EL (cell line): ENCODE measurements at places on chromosomes 3 and 15.

GRCh38 chr3:186290796-186291195 lies 71.2 kb downstream of the DGKG start:
- DNase-seq: peak; percentile 11

DNA sequence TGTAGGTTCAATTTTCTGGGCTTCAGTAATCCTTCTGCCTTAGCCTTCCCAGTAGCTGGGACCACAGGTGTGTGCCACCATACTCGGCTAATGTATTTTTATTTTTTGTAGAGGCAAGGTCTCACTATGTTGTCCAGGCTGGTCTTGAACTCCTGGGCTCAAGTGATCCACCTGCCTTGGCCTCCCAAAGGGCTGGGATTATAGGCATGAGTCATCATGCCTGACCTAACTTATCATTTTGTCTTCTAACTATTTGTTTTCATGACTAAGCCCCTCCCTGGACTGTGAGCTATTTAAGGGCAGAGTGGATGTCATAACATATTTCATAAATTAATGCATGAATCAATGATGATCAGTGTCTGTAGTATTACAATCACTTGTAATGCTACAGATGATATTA lies 56.1 kb upstream of the PIAS1 start:
- DNase-seq: peak; percentile 80

- DNase-seq: peak; percentile 11
Measured at GRCh38 chr3:22922317-22922716, 280.8 kb upstream of the UBE2E2 start.

GRCh38 chr15:62756326-62756994 lies 286.1 kb upstream of the TPM1 start:
- DNase-seq: no peak

DNA sequence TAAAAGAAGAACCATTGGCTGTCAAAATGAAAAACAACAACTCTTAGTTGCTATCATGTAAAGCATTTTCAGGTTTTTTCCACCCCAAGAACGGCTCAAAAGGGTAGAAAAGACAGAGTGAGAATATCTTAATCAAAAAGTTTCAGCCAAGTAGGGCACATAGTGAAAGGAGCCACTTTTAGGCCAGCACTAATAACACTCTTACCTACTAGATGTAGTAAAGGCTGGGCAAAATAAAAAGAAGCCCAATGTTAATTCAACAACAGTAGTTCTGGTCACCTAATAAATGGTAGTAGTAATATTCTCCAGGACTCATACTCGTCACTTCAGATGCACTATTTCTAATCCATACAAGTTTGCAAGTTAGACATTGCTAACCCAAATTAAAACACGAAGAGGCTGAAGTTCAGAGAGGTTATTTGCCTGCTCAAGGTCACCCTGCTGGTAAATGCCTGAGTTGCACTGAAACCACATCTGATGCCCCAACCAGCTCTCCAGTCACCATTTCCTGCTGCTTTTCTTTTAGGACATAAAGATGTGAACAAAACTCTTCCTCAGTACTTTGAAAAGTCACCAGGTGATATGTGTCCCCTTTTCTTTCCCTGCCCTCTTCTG lies 7.5 kb downstream of the GOLIM4 start:
- DNase-seq: peak; percentile 20

DNA sequence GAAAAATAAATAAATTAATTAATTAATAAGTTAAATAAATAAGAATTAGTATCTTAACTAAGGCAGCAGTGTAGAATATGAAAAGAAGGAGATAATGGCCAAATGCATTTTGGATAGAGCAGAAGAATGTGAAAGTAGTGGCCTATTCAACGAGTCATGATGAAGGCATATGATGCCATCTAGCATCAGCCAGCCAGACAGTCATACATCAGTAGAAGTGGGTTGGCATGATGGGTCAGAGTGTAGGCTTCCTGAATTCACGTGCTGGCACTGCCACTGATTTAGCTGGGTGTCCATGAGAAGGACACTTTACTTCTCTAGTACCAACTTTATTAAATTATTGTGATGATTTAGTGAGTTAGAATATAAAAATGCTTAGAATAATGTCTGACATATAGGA lies 256.1 kb upstream of the ARPP21 start:
- DNase-seq: no peak

GRCh38 chr15:85350395-85350794 lies 30.0 kb upstream of the AKAP13 start:
- DNase-seq: no peak

DNA sequence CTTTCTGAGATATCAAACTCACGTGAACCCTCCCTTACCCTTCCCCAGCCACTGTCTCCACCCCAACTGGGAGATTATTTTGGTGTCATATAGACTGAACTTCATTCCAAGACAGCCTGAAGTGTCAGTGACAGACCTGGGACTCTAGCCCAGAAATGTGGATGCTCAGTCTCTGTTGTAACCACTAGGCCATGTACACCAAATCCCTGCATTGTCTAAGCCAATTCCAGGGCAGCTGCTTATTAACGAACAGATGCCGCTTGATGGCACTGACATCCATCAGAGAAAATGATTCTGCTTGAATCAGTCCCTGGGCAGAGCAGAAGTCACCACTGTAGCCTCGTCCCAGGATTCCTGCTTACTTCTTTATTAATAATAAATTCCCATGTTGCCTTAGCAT lies 305.5 kb downstream of the GRM7 start:
- DNase-seq: no peak

GRCh38 chr3:130426206-130426605 lies 80.7 kb downstream of the COL6A5 start:
- DNase-seq: no peak

DNA sequence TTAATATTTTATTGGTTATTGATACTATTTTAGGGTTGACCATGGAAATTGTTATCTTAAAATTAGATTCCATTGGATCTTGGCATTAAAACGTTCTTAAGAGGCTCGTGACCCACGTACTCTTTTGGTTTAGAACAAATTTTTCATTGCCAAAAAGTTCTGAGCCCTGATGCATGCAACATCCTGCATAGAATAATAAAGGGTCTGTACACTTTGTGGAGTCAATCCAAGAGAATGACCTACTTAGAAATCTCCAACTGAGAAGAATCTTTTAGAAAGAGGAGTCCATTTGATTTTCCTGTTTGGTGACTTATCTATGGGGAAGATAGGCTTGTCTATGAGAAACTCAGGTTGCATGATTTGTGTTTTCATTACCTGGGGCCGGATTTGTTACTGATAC lies 404.2 kb upstream of the RGMA start:
- no peak for DNase-seq

DNA sequence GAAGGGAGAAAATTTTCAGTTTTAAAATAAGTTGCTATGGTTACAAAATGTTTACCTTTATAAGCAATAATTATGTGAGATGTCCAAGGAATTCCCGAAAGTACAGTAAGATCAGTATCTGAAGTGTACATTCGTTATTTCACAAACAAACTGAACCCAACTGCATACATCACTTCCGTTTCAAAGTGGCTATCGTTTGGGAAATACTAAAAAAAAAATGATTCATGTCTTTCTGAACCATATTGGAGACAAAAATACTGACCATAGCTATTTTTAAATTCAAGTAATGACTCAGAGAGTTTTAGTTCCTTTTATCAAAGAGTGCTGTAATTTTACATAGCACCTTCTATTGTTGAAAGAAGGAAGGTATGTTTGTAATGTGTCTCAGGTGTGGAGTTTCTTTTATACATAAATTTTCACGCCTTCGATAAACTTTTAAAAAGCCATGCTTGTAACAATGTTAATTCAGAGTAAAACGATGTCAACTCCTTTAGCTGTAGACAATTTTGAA lies 8.0 kb upstream of the ANKRD28 start:
- peak; percentile 71 for DNase-seq

DNA sequence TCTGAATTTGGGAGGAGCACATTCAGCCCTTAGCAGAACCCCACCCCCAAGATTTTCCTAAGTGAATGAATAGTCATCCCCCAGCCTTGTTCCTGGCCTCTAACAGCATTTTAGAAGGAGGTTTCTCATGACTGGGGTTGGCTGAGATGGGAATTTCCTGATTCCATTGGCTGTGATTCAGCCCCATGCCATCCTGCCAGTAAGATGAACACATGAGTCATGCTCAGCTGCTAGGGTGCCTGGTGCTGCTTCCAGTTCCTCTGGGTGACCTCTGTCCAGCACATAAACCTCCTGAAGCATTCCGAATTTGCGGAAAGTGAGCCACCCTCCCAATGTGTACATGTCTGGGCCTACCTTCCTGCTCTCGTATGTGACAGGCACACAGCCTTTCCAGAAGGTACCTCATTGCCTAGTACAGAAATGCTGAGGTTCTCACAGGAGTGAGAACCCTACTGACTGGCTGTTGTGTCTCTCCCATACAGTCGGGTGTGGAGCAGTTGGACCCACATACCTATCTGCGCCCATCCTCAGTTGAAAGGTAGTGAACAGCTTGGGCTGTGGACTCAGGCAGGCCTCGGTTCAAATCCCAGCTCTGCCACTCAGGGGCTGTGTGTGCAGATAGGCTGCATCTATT lies 91.7 kb downstream of the APBA2 start:
- peak; percentile 98 for DNase-seq

GRCh38 chr3:50405249-50405648 lies 45.9 kb upstream of the TMEM115 start:
- DNase-seq: no peak

DNA sequence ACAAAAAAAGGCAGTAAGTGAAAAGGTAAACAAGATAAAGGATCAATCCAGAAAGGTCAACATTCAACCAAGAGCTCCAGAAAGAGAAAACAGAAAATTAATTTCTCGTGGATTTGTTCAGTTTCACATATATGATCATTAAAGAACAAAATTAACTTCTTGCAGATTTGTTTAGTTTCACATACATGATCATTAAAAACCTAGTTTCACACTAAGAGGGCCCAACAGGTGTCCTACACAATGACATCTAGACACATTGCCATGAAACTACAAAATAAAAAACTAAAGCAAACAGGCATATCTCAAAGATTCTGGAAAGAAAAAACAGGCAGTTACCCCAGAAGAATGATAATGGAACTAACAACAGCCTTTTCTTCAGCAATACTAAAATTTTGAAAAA lies 22.1 kb downstream of the PHC3 start:
- no peak for DNase-seq

- peak; percentile 96 for DNase-seq
Measured at GRCh38 chr15:79923515-79924169, 26.8 kb upstream of the MTHFS start.

DNA sequence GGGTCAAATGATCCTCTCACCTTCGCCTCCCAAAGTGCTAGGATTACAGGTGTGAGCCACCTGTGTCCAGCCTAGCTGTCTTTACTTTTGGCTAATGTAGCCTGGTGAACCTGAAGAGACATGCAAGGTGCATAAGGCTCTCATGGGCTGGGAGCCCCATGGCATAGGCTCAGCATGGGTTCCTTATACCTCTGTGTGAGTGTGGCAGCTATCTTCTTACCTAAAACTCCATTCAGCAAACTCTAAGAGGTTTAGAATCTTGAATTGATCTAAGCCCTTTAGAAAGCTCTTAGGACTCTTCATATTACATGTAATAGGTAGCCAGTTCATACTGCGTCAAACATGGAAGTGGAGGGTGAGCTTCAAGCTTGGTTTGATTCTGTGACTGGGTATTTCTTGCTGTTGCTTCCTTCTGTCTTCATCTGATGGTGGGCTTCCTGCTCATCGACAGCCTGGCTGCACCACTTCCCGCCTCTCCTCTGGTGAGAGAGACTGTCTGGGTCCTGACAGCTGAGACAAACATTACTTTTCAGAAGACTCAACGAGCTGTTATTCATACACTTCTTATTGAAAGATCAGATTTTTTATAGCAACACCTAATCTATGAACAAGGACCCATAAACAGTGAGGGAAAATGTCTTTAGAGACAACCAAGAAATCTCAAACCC lies 19.2 kb upstream of the TKT start:
- no peak for DNase-seq

DNA sequence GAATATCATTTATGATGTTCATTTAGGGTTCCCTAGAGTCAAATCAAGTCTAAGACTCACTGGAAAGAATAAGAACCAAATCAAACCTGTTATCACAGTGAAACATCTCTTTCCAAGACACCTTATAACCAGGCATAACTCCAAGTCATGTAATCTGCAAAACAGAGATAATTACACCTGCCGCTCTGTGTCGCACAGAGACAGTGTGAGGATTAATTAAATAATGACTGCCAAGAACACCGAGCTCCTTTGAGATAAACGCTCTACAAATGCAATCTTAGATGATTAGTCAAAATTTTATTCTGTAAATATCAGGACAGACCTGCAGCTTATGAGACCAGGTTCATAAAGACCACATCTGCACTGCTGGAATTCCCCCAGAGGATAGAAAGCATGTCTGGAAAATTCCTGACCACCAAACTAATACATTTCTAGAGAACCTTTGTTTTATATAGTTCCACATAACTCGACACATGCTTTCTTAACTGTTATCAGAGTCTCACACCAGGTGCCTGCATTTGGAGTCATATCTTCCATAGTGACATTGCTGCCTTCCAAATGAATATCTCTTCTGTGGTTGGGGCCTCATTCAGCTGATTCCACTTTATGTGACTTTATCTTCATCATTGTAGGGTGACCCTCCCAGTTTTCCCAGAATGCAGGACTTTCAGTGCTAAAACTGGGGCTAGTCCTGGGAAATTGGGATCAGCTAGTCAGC lies 252.8 kb downstream of the CD47 start:
- no peak for DNase-seq

- DNase-seq: no peak
Measured at GRCh38 chr3:2420919-2421318, 322.3 kb downstream of the CNTN4 start.

DNA sequence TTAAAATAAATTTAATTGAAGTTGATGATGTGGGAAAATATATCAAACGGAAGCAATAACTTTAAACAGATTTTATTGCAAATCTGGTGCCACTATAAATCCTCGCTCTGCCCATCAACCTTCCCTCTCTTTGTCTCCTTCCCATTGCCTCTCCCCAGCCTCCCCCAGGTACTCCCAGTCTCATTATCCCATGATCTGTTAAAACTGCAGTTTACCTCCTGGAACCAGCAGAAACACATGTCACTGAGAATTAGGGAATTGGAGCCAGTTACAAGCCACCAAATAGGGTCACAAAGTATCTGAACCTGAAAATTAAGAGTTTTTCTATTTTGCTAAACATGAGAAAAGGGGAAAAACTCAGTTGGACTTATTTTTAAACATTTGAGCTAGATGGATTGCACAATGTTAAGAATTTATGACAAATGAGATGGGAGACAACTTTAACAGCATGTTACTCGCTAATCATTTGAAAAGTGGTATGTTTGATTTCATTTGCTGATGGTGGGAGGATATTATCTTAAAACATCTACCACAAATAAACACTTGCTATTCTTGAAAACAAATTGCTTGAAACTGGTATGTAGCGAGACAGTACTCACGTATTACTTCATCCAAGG lies 2.4 kb downstream of the PLCH1 start:
- no peak for DNase-seq

GRCh38 chr15:49079340-49080039 lies 33.2 kb upstream of the SECISBP2L start:
- DNase-seq: no peak

GRCh38 chr3:5080779-5081550 lies 41.1 kb upstream of the ARL8B start:
- no peak for DNase-seq

DNA sequence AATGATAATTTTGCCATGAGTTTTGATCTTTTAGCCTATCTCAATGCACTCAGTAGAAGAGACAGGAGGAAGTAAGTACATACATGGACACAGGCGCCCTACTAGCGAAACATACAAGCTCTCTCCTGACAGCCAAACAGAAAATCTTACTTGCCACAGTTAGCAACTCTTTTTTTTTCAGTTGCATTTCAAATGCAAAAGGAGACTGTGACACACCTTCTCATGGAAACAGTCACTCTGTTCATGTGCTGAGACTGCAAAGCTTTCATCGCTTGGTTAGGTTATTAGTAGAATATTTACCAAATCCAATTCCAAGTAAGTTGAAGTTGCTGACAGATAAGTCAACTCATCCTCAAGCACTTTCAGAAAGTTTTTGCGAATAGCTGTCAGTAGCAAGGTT lies 223.3 kb downstream of the FOXP1 start:
- no peak for DNase-seq
